ENCODE measurements at places on chromosomes 2 and 18.

DNA sequence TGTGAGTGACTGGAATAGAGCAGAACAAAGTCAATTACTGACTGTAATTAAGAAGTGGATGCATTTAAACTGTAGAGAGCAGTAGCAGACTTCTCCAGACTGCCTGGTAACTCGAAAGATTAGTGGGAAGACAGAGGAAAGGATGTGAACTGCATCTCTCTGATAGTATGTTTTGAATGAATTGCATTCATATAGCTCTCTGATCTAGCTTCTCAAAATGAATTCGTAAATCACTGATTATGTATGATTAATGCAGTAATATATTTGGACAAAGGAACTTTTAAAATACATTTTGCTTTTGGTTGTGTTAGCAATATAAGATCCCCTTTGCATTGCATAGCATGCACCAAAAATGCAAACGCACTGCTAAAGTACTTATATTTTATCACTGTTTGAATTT, 304.0 kb downstream of the ARHGAP15 start:
- DNase-seq = peak; percentile 44

DNA sequence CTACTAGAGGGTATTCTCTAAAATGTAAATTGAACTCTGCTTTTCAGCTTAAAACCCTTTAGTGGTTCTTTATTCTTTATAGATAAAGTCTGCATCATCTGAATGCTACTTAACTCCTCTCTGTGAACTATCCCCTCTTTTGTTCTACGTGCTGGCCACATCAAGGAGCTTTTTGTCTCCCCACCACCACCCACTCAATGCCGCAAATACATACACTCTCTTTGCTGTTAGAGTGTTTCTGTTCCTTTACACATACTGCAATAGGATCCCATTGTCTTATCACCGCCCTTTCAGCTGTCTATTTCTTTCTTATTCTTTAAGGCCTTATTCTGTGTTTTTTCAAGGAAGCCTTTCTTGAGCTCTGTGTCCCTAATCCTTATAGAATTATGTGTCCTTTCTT, 83.3 kb downstream of the EML4 start:
- DNase-seq = no peak

DNA sequence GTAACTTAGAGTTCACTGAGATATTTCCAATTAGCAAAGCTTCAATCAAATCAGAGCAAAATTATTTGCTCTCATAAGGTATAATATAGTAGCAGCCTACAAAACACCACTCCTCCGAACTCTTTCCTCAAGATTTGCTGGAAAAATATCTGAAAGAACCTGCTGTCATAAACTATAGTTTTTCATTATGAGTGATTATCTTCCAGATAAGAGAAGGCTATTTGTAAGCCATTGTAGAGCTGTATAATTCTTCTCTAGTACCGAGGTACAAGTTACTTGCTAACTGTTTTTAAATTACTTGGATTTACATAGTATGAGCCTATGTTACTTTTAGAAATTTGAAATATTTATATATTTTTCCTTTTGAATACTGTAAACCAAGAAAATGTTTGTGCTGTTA, 2.1 kb downstream of the NDC80 start:
- no peak for DNase-seq

DNA sequence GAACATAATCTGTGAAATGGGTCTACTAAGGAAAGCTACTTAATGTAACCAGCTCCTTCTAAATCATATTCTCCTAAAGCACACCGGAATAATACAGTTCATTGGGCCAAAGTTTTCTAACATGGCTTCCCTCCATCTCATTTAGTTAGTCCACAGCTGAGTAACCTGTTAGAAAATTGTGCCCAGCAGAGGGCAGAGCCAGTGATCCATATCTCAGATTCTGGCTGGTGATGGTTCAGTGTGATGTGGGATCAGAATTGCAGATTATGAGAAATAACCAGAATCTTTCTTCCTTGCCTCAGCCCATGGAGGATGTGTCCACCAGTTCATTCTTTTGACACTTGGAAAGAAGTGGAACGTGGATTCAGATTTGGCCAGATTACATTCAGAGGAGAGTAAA, 9.4 kb upstream of the CTLA4 start:
- DNase-seq = no peak

DNA sequence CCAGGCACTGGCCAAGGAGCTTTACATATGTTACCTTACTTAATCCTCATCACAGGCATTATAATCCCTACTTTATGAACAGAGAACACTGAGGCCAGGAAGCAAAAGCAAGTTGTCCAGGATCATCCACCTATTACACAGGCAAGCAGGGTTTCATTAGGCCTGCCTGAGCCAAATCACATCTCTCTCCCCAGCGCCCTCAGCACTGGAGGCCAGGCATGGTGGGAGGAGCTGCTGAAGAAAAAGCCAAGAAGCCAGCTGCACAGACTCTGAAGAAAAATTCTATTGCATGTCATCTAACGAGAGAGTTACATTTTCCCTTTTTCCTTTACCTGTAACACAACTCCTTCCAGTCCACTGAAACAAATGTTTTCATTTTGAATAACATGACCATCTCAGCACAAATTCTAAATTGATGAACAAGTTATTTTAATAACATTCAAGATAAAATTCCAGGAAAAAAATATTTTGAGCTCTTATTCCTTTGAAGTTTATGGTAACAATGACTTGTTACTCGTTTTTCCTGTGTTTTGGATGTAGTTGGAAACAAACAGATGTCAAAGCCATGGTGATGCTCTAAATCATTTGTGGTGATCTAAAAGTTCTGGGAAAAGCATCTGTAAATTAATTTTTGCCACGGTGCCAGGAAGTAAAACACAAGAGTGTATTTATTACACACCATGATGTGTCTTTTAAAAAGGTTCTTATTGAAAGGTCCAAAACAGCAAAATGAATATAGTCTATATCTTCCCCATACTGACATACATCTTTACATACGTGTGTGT, 139.0 kb upstream of the ITGB6 start:
- DNase-seq = no peak

DNA sequence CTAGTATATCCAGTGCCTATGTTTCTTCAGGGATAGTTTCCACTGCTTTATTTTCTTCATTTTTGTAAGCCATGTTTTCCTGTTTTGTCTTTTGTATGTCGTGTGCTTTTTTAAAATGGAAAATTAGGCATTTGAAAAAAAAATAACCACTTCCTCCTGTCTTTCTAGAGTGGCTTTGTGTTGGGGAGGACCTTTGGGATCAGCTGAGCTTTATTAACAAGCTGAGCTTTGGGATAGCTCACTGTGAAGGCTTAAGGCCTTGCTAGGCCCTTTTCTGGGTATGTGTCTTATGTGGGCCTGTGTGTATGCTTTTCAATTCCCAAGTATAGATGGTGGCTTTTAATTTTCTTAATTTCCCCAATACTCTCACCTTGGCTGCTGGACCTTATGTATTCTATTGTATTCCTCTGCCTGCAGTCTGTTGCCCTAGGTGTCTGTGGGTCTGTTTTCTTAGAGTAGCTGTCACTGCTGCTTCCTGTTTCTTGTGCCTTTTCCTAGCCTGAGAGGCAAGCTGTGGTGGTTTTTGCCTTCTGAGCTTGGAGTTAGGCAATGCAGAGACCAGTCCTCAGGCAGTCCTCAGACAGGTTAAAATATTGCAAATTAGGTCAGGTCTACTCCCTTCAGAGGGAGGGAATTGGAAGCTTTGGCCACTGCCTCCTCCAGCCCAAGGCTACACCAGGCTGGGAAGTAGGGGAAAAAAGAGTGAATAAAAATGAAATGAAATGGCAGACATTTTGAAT, 134.7 kb downstream of the LDLRAD4 start:
- peak; percentile 49 for DNase-seq

- DNase-seq = no peak
Observed at GRCh38 chr2:5696404-5696944, 4.3 kb downstream of the SOX11 start.

GRCh38 chr2:52475590-52475989, 1292.0 kb upstream of the CHAC2 start:
- DNase-seq = no peak

- DNase-seq = peak; percentile 67
Observed at GRCh38 chr2:59025157-59025757, 784.1 kb upstream of the FANCL start.

DNA sequence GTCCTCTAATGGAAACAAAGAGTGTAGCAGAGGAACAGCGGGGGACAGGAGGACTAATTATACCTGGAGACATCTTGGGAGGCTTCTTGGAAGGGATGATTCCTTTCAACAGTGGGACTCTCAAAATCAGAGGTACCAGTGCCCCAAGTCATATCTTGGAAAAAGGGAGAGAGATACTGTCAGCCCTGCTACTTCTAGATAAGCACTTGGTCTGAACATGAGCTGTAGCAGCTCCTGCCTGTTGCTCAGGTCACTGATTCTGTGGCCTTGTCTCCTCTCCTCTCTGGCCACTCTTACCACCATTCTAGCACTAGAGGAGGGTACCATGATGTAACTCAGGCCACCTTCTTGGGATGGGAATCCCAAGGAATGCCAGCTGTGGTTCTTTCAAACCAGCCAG, 54.5 kb downstream of the MFSD6 start:
- no peak for DNase-seq

DNA sequence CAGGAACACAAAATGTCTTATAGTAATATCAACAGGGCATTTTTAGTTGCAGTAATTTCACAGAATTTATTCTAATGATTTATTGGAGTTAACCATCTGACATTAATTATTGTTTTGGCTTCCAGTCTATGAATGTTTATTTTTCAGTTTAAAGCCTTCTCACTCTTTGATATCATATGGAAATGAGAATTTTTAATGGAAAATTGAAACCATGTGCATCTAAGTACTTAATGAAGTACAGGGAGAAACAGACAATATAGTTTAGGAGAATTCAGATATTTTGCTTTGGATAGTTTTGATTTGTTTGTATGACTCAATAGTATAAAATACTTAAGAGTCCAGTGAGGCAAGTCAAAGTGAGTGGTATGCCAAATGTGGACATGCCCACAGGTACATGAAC, 126.1 kb downstream of the OLA1 start:
- DNase-seq = no peak

DNA sequence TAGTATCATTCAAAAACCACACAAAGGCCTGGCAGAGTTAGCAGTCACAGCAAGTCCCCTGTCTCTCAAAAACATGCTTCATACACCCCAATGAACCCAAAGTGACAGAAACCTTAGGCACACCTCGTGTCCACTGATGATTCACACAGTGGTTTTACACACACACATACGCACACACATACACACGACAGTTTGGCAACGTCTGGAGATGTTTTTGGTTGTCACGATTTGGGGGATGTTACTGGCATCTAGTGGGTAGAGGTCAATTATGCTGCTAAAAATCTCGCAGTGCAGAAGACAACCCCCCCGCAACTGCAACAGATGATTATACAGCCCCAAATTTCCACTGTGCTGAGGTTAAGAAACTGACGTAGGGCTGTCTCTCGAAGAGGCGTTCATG, 72.9 kb upstream of the PARD3B start:
- no peak for DNase-seq

DNA sequence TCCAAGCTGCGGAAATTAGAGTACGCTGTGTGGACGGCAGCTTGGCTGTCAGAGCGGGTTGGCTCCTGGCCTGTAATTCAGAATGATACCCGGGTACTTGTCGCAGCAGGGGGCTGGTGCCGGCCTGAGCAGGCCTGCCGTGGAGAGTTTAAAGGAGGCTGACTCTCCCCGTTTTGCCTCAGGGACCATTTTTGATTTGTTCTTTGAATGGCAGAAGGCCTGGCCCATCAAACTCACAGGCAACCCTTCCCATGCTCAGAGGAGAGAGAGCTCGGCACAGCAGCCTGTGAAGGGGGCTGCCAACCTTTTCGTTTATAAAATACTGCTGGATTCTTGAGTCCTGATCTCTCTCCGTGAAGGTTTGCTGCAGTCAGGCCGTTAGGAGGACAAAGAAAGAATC, 151.3 kb downstream of the KLHL29 start:
- DNase-seq = no peak

DNA sequence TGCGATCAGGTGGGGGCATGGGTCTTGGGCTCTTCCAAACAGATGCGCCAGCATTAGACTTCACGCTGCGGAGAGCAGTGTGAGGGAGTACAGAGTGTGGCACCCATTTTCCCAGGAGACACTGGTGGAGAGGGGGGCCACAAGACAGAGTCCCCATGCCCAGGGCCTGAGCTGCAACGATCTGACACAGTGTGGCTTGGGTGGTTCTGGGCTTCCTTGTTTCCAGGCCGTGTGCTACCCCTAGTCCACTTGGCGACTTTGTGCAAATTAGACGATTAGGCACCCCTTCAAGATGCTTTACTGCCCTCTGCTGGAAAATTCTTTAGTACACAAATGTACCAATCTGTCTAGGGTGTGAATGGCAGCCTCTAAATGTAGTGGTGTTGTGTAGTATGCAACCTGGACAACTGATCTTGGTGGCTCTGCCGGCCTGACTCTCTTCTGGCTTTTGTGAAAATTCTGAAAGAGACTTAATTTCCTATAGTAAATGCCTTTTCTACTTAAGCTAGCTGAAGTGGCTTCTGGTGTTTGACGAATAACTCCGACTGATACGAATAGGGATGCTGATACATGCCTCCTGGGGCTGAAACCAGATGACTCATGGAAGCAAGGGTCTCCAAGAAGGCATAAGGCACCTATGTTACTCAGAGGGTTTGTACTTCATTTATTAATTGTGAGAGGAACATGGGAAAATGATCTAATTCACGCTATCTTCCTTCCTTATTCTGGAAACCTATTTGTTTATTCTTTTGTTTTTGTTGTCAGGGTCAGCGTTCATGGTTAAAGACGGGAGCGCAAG, 92.3 kb upstream of the SMAD2 start:
- peak; percentile 91 for DNase-seq

DNA sequence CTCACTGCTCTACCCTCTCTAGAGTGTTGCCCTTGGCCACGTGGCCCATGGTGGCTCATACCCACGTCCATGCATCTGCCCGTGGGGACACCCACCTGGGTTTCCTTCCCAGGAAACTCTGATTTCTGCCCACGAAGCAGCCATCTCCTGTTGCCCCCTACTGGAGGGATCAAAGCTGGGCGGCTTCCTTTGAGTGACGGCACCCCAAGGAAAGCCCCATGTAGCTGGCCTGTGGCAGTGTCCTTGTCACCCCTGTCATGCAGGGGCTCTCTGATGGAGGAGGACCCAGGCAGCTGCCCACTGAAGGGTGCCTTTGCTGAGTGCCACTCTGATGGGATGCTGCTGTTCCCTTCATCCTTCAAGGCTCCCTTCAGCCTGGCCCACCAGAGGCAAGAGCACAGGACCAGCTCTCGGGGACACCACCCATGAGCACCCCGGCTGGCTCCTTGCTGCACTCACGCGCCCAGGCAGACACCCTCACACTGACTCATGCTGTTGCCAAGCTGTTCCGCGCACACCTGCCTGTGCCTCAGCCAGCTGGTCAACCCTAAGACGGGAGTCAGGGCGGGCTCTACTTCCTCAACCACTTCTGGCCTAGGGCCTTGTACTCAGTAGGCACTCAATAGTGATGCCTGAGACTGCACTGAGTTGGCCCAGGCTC, 101.1 kb downstream of the CTIF start:
- DNase-seq = no peak

- no peak for DNase-seq
Observed at GRCh38 chr2:232512602-232513001, 7.6 kb upstream of the PRSS56 start.
